CD4-positive, alpha-beta T cell treated with Interleukin-4 for 1 hour (primary cell): ENCODE measurements at places on chromosomes 11 and 22.

DNA sequence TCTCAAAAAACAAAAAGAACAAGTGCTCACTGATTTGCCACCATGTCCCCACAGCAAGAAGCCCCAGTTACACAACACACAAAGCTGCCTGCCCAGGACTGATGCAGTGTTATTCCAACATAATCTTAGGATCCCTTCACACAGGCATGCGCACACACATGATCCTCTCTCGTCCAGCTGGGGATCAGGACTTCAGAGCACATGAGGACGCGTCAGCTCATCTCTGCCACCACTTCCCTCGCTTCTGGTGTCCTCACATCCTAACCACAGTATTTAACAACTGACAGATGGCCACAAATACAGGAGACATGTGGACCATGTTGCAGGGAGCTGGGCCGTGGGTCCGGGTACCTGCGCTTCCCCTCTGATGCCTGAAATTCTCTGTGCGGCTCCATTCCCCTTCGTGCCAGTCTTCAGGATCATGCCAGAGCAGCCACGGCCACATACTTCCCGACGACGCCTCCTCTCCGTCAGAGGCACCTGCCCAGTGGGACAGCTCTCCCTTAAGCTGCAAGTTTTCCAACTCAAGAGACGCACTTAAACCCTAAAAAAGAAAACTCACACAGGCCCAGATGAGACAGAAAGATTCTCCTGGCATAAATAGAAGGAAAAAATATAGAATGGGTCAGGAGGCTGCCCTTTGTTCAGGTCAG, 68.3 kb downstream of the PACSIN2 start:
- no peak for DNase-seq

- no peak for DNase-seq
Observed at GRCh38 chr11:92180226-92180625, 44.4 kb upstream of the FAT3 start.

DNA sequence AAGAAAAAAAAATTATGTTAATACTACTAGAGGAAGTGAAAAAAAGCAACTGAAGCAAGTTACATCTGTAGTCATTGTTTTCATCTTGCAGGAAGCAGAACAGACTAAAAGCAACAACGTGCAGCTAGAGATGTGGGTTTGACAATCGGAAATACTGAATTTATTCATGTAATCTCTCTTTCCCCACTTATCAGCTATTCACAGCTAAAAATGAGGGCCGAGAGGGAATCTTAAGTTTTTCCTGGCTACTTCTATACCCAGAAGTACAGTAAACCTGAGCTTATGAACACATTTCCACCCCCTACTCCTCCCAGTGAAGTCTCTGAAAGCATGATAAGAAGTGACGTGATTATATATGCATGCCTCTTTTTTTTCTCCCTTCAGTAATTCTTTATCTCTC, 116.5 kb downstream of the SPON1 start:
- peak; percentile 21 for DNase-seq

DNA sequence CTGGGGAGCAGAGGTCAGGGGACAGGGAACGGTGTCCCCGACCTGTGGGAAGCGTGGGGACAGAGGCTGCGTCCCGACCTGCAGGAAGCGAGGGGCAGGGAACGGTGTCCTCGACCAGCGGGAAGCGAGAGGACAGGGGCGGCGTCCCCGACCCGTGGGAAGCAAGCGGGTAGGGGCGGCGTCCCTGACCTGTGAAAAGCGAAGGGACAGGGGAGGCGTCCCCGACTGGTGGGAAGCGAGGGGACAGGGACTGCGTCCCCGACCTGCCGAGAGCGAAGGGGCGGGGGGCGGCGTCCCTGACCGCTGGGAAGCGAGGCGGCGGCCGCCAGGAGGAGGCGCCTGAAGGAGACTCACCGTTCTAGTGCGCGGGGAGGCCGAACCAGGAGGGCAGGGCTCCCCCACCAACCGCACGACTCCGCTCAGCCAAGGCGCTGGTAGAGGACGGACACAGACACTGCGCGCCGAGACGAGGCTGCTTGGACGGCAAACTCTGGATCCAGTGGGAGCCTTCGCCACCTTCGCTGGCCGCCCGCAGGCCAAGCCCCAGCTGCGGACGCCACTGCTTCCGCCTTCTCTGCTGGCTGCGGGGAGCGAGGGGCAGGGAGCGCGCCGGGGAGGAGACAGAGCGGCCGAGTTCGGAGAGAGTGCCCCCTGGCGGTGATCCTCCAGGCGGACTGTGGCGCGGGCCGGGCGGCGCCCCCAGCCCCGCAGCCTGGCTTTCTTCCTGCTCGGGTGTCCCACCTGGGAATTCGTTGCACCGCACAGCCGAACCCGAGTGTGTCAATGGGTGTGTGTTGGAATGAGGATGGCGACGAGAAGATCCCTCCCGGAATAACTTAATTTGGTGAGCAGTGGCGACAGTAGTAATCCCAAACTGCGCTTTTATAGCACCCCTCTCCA, at the start of gene TRAF6:
TSS of gene TRAF6 (minus strand) at position 579 of the 900 bp plus-strand sequence. CDS start 8,757 bp downstream, outside the sequence.
- DNase-seq: peak; percentile 87

DNA sequence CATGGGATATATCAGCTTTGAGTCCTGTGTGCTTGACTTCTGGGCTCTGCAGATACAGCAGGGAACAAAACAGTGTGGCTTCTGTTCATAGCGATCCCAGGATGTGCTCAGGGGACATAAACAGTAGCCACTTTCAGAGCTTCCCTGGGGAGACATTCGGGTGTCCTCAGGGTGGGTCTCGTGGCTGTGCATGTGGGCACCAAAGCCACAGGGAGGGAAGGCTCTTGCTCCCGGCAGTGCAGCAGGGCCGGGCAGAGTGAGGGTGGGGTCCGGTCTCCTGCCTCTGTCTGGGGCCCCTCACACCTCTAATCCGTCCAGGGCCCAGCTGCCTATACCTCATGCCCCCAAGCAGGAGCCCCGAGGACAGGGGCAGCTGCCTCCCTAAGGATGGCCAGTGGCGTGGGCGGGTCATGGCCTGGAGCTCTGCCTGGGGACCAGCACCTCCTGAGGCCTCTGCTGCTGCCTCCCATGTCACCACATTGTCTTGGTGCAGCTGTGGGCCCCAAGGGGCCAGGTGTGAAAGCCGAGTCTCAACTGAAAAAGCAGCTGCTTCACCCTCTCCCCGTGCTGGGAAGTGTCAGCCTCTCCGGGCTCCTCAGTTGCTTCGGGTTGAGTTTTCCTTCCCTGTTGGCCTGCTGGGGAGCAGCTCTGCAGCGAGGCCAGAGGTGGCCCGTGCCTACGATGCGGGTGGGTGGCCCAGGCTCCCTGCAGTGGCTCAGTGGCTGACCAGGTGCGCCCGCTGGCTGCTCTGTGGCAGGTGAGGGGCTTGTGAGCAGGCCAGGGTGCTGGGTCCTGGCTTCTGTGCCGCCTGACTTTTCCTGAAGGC, 3.8 kb downstream of the TPCN2 start:
- no peak for DNase-seq

- no peak for DNase-seq
Observed at GRCh38 chr11:96748639-96749370, 359.0 kb downstream of the JRKL start.

DNA sequence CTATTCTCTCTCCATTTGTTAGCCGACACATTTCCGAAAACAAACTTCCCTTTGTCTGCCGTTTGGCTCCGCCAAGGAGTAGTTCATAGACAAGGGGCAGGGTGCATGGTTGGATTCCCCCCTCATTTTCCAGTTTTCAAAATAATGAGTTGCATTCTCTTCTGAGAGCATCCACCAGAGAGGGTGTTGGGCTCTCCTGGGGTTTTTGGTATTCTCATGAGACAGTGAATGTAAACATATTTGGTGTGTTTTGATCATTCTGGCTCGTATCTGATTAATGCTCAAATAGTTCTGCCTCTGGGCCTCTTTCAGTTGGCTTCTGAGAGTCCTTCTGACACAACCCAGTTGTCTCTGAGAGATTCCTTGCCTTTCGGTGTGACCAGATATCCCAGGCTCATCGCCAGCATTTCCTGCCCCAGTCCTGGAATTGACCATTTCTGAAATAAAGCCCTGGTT, 21.7 kb downstream of the GRAMD4 start:
- no peak for DNase-seq

DNA sequence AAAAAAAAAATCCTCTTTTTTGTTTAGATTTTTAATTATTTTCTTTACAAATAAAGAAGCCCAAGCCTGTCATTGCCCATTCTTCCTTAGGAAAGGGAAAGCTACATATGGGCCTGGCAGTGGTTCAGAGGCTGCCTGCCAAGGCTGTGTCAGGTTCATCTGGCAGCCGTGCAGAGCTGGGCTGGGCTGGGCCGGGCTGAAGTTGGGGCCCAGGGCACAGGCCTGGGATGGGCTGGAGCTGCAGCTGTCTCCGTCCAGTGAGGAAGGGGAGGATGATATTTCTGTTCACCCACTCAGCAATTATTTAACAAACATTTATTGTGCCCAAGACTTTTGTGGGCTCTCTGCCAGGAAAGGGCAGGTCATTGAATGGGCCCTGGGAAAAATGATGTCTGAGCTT, 4.6 kb downstream of the PRR5L start:
- DNase-seq: no peak

DNA sequence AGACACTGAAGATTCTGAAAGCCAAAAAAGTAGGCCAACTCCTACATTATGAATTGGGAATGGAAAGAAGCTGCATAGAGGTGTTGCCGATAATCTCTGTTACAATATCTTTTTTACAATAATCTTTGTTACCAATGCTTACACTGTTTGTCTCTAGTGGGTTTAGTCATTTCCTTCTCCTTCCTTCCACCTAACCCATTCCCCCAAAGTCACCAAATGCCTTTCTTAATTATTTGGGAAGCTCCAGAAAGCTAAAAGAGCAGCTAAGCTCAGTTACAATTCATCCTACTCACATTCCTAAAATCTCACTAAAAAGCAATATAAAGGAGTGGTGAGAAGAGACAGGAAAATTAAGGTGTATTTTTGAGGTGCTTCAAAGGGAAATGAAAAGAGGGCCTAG, 313.7 kb downstream of the SWAP70 start:
- no peak for DNase-seq

GRCh38 chr11:69122630-69123431, 32.9 kb upstream of the SMIM38 start:
- peak; percentile 21 for DNase-seq

DNA sequence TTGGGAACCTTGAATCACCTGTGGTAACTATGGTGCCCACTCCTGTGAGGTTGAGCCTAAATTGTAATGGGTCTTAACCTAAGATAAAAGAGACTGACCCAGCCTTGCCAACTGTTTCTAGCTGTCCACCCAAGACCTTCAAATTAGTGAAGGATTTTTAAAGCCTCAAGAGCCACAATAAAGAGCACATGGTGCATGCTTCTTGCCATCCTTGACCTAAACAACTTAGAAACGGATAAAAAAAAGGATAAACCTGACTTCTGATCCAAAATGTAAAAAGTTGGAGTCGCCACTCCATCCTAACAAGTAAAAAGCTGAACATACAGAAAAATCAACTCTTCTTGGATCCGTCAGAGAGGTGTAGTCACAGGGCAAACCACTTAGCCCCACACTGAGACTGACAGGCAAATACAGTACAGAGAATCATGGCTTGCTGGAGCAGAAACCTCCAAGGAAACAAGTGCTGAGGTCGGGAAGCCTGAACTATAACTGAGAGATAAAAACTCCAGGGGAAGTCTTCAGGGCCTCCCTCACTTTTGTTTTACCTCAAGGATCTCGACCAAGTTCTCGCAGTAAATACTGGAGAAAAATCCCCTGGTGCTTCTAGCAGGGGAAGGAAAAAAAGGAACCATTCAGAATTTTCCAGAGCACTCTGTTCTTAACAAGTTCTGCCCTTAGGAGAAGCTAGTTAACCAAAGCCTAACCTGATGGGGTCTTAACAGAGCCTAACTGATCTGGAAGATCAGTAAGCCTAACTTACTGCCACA, 16.3 kb downstream of the ENTHD1 start:
- DNase-seq: no peak

DNA sequence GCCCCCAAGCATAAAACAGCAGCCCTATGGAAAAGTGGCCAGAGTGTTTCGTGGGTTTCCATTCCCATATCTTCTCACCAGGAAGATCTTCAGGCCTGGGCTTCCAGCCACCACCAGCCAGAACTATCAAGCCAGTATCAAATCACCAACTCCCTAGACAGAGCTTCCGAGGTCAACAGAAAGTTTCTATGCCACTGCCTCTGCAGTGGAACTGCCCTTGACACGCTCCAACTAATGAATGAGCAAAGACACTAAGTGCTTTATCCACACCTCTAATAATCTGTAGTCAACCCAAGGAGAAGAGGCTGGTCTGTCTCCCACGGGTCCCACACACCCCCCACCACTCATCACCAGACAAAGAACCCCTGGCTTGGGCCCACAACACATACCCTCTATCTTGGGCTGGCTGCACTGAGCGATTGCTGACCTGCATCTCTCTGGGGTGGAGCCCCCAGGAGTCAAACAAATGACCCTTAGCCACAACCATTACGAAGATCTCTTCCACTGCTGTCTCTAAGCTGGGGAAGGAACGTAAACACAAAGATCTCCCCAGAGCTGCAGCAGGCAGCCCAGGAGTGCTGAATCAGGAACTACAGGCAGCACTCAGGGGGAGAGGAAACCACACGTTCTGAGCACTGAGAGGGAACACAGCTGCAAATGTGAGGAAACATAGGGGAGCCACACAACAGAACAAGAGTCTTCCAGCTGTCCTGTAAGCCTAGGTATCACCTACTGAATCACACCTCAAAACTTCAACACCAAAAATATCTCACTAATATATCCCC, 9.7 kb downstream of the OR5AN1 start:
- DNase-seq: no peak

- no peak for DNase-seq
Observed at GRCh38 chr22:30408388-30409102, 11.7 kb downstream of the SEC14L2 start.

DNA sequence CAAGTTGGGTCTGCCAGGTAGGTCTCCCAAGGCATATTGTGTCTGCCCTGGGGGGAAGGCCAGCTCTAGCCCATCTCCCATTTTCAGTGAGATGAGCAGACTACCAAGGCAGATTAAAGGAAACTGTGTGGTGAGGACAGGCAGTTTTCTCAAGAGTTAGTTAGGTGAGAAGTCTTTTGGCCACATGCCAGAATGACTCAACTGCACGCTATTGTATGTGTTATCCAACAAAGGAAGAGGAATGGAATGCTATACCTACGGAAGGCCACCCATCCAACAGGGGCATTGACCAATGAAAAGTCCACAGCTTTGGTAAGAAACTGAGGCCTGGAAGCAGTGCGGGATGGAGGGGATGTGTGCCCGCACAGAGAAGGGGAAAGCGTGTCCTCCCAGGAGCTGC, 941.7 kb downstream of the NTM start:
- DNase-seq: no peak

- DNase-seq: no peak
Observed at GRCh38 chr11:34536056-34536455, 22.5 kb upstream of the ELF5 start.

- DNase-seq: peak; percentile 82
Observed at GRCh38 chr11:88337987-88338668, 592 bp upstream of the CTSC start.
